Cardiac ventricle fibroblast (primary cell): ENCODE measurements at places on chromosomes 3 and 15. TPM values are rescaled to one million over a fixed set of nuclear protein-coding genes. Genes with fewer than 3 reads are reported as not detected.

The ARPC4 gene
- 133 and 153 TPM in 2 replicates for total RNA-seq

The SSUH2 gene
- not detected in 2 replicates for total RNA-seq

The SLC38A3 gene
- total RNA-seq = not detected in 2 replicates

The ANKUB1 gene
- not detected in 2 replicates for total RNA-seq

The SERP1 gene
- 230 and 253 TPM in 2 replicates for total RNA-seq

The CLDN11 gene
- total RNA-seq = 96.8 and 114 TPM in 2 replicates

The IMPG2 gene
- total RNA-seq = 0.20 and 0.37 TPM in 2 replicates

The CAND2 gene
- total RNA-seq = 0.44 and 0.81 TPM in 2 replicates

The STARD5 gene
- 10.6 and 13.3 TPM in 2 replicates for total RNA-seq

The TLR9 gene
- total RNA-seq = not detected in 2 replicates

The WNT7A gene
- total RNA-seq = not detected in 2 replicates

The AHSG gene
- total RNA-seq = not detected in 2 replicates

The CDHR4 gene
- not detected in 2 replicates for total RNA-seq

The SEMA3G gene
- 0.06 and 0.10 TPM in 2 replicates for total RNA-seq
